Trophoblast cell (in vitro differentiated cells and primary cell): ENCODE measurements at places on chromosomes 6 and 20.
A peak's percentile ranks its signal among the peaks of the same experiment; 100 is the strongest.

- no peak for DNase-seq
These were observed 87.5 kb downstream of the MDN1 start for GRCh38 chr6:89731924-89732567.

GRCh38 chr20:41649489-41649888, 31.3 kb upstream of the CHD6 start:
- no peak for DNase-seq

GRCh38 chr6:12818324-12818723, 101.8 kb downstream of the PHACTR1 start:
- no peak for DNase-seq

DNA sequence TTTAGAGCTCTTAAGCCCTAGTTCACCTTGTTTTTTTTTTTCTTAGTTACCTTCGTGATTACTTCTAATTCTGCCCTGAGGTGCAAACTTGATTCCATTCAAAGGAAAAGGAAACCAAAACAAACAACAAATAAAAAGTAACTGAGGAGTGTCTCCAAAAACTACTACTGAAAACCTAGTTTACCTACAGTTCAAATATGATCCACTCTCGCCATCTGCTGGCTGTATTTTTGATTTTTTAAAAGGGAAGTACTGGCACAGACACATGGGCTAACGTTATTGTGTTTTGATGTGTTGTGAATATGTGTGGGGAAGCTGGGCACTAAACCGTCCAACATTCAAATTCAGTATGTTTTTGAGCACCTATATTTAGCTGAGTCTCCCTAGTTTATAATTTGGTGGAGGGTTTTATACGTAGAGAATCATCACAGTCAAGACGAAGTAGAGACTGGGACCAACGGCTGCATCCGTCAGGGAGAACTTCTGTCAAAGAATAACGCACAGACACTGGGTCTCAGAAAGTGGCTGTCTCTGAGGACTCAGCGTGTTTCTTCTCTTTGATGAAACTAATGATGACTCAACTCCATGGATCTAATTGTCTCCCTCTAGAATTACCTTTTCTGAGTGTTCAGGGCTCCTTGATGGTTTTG, 373.5 kb upstream of the BTBD3 start:
- peak; percentile 87 for DNase-seq

GRCh38 chr20:19047040-19047950, 165.1 kb upstream of the SLC24A3 start:
- peak; percentile 61 for DNase-seq

GRCh38 chr6:41584205-41584604, 38.0 kb downstream of the FOXP4 start:
- no peak for DNase-seq

DNA sequence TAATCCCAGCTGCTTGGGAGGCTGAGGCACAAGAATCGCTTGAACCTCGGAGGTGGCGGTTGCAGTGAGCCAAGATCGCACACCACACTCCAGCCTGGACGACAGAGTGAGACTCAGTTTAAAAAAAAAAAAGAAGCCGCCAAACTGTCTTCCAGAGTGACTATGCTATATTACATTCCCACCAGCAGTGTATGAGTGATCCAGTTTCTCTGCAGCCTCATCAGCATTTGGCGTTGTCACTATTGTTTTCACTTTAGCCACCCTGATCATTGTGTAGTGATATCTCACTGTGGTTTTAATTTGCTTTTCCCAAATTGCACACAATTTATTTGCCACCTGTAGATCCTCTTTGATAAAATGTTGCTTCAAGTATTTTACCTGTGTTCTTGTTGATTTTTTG, 6.0 kb upstream of the AKAP12 start:
- DNase-seq = no peak

GRCh38 chr6:1553562-1554083, 56.1 kb upstream of the FOXC1 start:
- DNase-seq = peak; percentile 4

DNA sequence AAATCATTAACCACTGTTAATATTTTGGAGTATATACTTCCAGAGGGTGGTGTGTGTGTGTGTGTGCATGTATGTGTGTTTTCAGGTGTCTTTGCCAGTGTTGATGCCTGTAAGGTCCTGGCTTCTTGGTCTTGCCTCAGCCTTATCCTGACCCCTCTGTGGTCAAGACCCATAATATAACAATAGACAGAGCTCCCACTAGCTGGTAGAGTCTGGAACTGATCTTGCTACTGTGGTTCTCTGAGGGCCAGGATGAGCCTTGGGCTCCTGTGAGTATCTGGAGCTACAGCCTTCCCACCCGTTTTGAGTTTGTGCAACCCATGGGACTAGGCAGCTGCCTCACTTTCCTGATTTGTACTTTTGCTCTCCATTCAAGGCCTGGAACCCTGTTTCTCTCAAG, 191.0 kb downstream of the IBTK start:
- DNase-seq = no peak

DNA sequence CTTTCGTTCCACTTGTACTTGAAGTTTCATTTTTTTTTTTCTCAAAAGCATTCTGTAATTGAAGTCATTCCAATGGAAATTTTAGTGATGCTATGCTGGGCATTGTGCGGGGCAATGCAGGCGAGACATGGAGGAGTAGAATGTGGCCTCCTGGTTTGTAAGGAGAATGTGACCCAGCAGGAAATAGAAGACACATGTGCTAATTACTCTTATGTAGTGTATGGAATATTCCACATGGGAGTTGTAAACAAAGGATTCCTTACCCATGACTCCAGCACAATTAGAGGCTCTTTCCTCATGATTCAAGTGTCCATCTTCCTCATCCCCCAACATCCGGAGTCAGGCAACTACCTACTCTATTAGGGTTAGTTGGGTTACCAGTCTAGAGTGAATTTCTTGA, 14.9 kb upstream of the RFPL4B start:
- peak; percentile 95 for DNase-seq

DNA sequence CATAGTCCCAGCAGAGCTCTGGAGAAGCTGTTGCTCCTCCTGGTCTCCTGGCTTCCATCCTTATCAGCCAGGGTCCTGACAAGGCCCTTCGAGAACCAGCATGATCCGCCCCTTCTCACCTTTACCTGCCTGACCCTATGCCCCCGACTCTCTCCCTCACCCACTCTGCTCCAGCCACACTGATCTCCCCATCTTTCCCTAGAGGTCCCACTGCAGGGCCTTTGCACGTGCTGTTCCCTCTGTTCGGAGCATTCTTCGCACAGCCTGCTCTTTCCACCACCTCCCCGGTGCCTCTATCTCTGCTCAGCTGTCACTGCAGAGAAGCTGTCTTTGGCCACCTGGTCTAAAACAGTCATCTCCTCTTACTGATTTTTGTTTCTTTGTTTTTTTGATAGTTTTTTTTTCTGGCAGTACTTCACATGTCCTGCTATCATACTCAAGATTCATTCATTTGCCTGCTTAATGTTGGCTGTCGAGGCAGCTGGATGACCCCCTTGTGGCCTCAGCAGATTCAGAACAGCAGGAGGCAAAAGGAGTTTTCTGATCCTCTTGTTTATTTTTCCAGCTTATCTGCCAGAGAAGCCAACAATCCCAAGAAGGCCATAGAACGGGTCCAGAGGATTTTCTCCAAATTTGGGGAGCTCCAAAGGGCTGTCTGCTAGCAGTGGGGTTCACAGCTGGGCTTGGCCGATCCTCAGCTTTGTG, 1.6 kb upstream of the PTGIS start:
- DNase-seq = no peak

GRCh38 chr6:155325700-155326516, 11.6 kb upstream of the TFB1M start:
- DNase-seq = no peak

DNA sequence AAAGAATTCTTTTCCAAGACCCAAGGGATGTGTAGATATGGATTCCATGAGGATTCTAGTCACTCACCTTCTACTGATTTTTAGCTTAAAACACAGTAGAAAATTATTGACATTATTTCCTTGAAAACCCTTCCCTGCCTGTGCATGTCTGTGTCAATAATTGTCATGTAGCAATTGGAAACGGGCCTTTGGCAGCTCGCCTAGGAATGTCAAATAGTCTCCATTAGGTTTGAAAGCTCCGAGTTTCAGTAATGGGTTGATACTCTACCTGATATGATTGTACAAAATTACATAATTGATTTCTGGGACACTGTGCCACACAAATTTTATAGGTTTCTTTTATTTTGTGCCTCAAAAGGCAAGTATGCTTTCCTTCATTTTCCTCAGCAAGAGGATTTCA, 515.2 kb upstream of the ARID1B start:
- no peak for DNase-seq

DNA sequence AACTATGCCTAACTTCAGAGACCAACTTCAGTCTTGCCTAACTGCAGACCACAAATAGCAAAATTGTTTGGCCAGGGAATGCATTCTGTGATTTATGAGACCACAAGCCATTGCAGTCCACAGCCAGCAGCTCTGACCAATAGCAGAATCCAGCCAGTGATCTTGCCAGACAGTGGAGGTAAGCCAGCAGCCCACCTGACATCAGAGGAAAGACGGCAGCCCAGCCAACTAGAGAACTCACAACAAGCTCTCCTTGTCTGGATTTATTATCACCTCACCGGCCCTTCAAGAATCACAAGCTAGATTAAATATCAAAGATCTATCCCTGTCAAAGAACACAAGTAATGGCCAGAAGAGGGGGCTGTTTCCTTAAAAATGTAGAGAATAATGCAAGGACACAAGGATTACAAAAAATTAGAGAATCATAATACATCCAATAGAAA, 66.5 kb upstream of the SLC35F1 start:
- peak; percentile 76 for DNase-seq

DNA sequence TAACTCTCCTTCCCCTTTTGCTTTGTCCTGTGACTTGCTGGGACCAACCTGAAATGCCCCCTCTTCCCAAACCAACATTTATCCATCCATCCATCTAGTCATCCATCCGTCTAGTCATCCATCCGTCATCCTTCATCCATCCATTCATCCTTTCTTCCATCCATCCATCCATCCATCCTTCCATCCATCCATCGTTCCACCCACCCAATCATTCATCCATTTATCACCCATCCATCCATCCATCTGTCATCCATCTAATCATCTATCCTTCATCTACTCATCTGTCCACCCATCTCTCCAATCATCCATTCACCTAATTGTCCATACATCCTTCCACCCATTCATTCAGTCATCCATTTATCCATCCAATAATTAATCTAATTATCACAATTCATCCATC, 92.7 kb downstream of the EDN3 start:
- no peak for DNase-seq
